ENCODE measurements at places on chromosomes 6 and 20.

GRCh38 chr6:72913797-72914196 is 291.9 kb downstream of the KCNQ5 start:
- no peak for DNase-seq

DNA sequence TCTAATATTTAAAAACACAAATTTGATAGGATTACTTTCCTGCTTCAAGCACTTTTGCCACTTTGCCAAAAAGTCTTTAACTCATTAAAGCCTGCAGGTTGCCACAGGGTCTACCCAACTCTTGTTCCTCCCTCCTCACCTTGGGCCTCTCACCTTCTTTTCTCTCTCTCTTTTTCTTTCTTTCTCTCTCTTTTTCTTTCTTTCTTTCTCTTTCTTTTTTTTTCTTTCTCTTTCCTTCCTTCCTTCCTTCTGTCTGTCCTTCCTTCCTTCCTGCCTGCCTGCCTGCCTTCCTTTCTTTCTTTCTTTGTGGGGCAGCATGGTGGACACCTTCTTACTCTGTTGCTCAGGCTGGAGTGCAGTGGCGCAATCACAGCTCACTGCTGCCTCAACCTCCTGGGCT is 50.2 kb downstream of the C6orf52 start:
- DNase-seq: no peak

DNA sequence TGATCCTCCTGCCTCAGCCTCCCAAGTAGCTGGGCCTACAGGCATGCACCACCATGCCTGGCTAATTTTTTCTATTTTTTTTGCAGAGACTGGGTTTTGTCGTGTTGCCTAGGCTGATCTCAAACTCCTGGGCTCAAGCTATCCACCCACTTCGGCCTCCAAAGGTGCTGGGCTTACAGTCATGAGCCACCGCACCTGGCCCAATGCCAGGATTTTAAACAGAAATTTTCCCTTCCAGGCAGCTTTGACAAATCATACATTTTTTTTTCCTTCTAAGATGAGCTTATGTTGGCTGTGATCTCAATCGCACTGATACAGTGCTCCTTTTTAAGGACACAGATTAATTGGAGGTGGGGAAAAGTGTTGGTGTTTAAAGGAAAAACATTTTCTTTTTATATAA is 73.2 kb upstream of the CD2AP start:
- no peak for DNase-seq

GRCh38 chr20:62525014-62525413 is 49.2 kb upstream of the GATA5 start:
- no peak for DNase-seq

- DNase-seq: peak; percentile 86
Measured at GRCh38 chr20:38167851-38168760, 3.0 kb upstream of the TGM2 start.

DNA sequence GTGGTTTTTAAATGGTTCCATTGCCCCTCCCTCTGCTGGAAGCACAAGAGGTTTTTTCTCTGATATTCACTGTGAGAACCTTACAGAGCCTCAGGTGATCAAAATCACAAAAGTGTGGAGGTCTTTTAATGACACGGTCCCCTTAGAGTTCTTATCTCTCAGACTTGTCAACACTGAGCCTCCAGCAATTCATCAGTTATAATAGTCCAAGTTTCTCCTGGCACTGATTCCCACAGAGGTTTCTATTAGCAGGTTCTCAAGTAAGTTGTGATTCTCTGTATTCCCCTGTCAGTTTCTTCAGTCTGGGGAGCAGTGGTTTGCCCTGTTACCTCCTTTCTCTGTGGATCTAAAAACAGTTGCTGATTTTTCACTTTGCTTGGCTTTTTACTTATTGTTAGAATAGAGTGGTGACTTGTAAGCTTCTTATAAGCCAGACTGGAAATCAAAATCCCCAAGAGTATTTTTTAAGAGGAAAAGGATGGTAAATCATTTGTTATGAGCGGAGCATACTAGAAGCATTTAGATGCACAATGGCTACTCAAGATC is 157.4 kb upstream of the BMP5 start:
- no peak for DNase-seq

DNA sequence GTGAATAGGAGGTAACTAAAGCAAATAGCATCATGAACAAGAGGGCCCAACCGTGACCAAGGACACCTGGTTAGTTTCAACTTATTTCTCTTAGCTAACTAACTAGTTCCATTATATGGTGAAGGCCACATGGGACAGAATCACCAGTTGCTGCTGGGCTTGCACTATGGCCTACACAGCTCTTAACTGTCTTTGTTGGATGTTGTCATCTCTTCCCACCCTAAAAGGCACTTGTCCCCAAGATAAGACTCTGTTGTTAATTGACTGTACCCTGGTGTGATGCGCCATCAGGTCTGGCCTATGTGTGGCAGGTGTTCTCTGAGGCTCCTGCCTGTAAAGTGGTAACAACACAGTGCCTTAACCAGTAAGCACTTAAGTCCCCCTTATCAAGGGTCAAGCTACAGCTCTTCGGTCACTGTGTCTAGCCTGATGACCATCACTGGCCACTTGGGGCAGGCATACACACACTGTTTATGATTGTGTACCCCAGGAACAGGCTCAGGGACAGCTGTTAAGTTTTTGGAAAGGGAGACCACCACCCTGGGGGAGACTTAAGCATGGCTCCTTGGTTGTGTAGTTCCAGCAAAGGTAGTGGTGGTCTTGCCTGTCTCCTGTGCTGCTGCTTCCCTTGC is 51.2 kb downstream of the CHD6 start:
- no peak for DNase-seq

GRCh38 chr6:28530777-28531176 is 5.1 kb downstream of the GPX5 start:
- DNase-seq: no peak

DNA sequence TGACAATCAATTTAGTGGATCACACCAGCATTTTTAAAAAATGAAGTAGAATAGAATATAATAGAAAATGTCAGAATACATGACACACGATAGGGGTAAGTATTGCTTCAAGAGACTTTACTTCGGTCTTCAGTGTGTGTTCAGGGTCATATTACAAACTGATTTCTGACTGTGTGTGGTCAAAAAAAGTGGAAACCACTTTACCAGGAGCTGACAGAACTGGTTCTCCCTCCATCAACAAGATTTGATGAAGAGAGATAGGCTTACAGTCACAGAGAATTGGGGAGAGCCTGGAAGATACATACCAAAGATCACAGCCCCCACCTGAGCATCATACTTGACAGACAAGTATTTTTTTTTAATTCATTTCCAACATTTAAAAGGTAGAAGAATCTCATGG is 21.7 kb downstream of the ARMC2 start:
- DNase-seq: no peak

- no peak for DNase-seq
Measured at GRCh38 chr6:7975764-7976146, 65.2 kb upstream of the TXNDC5 start.

- DNase-seq: no peak
Measured at GRCh38 chr6:142960098-142960497, 15.1 kb upstream of the HIVEP2 start.

- DNase-seq: no peak
Measured at GRCh38 chr6:12645941-12646340, 70.6 kb upstream of the PHACTR1 start.

GRCh38 chr6:39602601-39603519 is 122.3 kb downstream of the KIF6 start:
- DNase-seq: no peak

GRCh38 chr6:96899019-96899418 is 1.3 kb upstream of the NDUFAF4 start:
- DNase-seq: no peak

- DNase-seq: no peak
Measured at GRCh38 chr20:63367446-63368055, 6.4 kb upstream of the CHRNA4 start.

DNA sequence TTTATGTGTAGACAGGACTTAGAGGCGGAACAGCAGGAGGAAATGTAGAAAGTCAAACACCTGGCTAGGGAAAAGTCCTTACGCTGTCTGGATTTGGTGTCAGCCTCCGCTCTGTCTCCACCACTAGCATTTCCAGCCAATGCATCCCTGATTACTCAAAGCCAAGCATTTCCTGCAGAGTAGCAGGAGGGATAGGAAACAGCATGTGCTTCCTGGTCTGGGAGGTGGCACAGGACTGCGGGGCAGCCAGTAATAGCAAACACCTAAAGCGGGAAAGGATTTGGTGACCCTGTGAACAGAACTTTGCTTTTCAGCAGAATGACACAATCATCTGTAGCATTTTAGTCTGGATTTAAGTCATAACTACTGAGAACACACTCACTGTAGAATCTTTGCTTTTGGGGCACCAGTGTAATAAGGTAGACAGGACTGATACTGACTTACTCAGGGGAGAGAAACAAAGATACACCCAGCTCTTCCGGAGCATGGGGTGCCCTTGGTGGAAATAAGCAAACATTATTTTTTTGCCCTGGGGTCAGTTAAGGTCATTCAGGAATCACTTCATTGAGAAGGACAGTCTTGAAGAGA is 133.3 kb upstream of the AHI1 start:
- no peak for DNase-seq

- no peak for DNase-seq
Measured at GRCh38 chr6:40906759-40907158, 132.3 kb downstream of the UNC5CL start.

DNA sequence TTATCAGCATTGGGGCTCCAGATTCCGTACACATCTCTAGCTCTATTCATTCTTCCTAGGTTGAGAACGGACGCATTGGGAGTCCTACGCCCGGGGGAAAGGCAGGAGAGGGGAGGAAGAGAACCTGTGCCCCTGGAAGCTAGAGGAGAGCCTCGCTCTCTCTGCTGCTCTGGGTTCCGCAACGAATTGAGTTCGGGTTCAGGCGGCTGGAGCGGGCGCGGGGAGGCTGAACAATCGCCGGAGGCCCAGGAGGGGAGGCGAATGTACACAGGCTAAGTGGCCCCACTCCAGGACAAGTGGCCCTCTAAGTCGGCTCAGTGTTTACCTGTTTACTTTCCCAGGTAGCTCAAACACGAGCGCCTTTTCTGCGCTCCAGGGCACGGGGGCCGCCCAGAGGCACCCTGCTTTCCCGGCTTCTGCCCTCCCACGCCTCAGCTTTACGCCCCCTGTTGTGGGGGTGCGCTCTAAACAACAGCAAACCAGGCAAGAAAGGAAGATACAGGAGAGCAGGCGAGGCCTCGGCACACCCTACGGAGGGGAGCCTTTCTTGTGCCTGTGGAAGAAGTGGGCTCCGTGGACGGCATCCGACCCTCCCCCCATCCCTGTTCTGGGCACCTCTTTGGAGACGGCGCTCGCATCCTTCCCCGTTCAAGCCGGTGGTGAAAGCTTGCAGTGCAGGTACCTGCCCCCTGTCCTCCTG is 4.6 kb upstream of the NKX2-2 start:
- peak; percentile 35 for DNase-seq

GRCh38 chr6:35473075-35473849 is 5.1 kb downstream of the RPL10A start:
- peak; percentile 53 for DNase-seq

Data from ELF-1 (cell line).